Glomerular endothelial cell (primary cell): ENCODE measurements at places on chromosomes 1 and 21. TPM values are rescaled to one million over a fixed set of nuclear protein-coding genes. Genes with fewer than 3 reads are reported as not detected.

- DNase-seq, result no peak
Measured at GRCh38 chr1:31423418-31423947, 10.5 kb downstream of the SERINC2 start.

DNA sequence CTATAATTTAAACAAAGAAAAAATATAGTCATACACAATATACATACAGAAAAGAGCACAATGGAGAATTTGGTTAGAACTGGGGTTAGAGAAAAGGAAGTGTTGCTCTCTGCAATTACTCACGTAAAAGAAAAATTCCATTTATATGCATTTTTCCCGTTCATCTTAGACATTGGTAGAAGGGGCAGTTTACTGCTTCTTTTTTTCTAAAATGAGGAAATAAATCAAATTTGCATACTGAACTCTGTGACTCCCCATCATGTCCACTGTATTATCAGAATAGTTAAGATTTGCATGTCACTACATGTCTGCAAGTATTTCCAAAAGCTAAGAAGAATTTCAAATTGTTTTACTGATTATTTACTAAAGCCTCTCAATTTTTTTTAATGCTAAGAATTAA, 44.1 kb upstream of the C1orf105 start:
- DNase-seq, result no peak

DNA sequence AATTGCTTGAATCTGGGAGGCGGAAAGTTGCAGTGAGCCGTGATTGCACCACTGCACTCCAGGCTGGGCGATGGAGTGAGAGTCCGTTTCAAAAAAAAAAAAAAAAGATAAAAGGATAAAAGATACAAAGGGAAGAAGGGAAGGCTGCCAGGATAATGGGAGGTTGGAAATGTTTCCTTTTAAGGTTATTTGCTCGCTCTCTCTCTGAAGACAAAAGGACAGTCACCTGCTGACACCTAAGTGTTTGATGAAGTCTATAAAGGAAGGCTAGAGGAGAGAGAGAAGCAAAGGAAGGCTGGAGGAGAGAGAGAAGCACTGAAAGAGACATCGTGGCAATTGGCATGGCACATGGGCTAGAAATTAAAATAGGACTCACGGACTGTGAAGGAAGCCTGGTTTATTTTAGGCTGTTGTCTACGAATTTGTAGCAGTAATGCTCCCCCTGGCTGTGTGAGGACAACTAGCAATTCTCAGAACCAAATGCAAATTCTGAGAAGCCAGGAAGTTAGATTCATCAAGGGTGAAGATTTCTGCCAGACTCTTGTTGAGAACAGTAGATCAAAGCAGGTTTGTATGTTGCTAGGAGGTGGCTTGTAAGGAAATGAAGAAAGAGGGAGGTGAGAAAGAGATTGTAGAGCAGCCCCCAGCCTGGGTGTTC, 154.2 kb downstream of the ZP4 start:
- no peak for DNase-seq

DNA sequence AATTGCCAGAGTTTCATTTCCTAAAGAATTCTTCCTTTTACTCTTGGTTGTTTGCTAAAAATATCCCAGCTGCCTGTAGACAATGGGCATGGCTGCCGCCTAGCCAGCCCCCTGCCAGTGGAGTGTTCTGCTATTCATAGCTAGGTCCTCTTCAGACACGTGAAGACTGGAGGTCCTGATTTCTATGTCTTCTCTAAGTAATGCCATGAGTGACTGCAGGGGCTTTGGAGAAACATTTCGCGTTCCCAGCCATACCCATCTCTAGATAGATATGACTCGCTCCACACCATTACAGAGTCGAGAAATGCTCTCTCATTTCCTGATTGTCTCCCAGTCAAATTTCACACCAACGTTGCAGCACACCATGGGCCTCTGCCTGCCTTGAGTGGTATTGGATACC, 99.5 kb upstream of the BACE2 start:
- no peak for DNase-seq

DNA sequence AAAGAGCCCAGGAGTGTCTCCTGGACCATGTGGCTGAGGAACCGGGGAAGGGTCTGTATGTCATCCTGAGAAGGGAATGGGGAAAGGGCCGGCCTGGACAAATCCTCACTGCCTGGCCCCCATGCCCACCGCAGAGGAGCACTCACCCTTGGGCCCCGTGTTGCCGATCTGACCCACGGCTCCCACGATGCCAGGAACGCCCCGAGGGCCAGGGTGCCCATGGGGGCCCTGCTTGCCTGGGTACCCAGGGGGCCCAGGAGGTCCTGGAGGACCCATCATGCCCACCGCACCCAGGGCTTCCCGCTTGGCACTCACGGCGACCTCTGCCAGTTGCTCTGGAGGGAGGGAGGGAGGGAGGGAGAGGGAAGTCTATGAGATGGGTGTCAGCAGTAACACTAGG, 14.6 kb downstream of the COL9A2 start:
- no peak for DNase-seq

DNA sequence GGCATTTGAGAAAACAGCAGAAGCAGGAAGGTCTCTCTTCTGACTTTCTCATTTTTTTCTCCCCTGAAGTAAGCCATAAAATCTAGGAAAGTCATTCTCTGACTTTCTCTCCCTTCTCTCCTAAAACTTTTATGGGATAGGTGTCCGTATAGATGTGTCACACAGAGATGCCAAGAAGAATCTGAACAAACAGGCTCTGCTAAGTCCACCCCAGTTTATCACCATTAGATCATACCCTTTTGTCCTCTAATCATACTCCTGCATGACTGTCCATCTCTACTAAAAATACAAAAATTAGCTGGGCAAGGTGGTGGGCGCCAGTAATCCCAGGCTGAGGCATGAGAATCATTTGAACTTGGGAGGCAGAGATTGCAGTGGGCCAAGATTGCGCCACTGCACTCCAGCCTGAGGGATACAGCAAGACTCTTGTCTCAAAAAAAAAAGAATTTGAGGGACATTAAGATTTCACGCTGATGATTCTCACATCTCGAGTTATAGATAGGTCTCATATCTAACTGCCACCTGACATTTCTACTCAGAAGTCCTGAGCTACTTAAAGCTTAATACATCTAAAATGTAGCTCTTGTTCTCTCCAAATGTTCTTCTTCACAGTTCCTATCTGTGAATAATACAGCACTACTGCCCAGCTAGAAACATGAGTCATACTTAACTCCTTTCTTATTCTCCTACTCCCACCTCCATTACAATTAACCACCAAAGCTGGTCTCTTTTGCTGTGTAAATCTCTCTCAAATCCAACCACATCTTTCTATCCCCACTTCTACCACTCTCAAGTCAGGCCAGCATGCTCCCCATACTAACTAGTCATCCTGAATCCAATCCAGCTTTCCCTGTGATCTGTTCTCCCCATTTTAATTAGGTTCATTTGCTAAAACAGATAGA, 47.7 kb downstream of the ZNF644 start:
- no peak for DNase-seq

Gene SAMD13
- total RNA-seq, result 1.3 and 1.5 TPM in 2 replicates

Gene CLCA1
- total RNA-seq, result not detected in 2 replicates
